Substantia nigra (tissue), 51 donors: ENCODE measurements at places on chromosomes 7 and 10.

DNA sequence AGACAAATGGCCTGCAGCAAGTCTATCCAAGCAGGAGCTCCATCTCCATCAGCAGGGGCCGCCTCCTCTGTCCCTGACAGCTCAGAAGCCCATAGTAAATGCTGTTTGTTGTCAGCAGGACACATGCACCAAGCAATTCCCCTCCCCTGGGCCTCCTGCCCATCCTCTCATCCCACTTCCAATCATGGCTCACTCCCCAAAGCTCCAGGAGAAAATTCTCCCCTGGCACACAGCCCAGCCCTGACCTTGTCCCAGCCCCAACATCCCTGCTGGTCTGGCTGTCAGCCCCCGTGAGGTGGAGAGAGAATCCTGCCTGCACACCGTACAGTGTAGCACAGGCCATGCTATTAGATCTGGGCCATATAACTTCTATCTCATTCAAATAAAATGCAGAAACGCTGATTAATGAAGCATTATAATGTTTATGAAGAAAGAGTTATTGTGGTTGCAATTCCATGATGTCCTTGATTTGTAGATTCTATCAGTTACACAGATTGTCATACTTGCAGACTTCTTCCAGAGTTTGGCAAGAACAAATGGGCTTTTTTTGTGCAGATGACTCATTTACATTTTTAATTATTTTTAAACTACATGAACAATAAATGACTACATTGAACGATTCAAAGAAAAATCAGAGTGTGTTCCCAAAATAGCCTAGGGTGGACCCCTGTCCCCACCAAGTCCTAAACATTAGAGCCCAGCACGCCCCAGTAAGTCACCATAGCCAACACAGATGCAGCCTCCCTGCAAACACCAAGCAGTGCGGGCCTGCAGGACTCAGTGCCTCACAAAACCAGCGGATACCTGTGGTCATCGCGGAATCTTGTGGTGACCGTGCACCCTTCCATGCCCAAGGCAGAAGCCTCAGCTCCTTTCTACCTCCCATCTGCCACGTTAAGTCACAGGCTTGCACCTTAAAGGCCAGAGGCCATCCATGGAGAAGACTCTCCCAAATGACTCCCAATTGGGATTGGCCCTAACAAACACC, 70.1 kb downstream of the COBL start:
- DNase-seq: peak; percentile 38

DNA sequence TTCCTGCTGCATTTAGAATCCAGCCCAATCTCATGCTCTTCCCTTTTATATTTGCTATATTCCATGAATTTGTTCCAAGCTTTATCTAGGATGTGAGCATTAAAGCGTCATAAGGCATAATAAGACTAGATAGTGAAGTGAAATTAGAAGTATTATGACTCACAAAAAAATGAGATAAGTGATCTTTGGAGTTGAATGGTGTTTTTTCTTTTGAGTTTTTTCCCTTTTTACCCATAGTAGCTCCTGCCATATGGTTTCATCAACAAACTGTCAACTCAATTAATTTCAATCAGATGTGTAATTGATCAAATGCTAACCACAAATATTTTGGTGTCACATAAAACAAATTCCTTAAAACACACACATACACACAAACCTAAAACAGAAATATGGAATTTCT, 17.0 kb downstream of the KLHDC10 start:
- DNase-seq: no peak

DNA sequence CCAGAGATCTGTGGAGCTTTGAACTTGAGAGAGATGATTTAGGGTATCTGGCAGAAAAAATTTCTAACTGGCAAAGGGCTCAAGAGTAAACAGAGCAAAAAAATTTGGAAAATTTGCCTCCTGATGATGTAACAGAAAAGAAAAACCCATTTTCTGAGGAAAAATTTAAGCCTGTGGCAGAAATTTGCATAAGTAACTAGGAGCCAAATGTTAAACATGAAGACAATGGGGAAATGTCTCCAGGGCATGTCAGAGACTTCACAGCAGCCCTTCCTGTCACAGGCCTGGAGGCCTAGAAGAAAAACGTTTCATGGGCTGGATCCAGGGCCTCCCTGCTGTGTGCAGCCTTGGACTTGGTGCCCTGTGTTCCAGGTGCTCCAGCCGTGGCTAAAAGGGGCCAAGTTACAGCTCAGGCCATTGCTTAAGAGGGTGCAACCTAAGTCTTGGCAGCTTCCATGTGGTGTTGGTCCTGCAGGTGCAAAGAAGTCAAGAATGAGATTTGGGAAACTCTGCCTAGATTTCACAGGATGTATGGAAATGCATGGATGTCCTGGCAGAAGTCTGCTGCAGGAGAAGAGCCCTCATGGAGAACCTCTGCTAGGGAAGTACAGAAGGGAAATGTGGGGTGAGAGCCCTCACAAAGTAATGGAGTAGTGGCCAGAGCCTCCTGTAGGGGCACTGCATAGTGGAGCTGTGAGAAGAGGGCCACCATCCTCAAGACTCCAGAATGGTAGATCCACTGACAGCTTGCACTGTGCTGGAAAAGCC, 8.1 kb downstream of the SEMA3D start:
- no peak for DNase-seq

GRCh38 chr7:76354981-76355730, 3.6 kb downstream of the YWHAG start:
- peak; percentile 7 for DNase-seq

GRCh38 chr10:119323085-119324016, 116.0 kb downstream of the GRK5 start:
- no peak for DNase-seq

- DNase-seq: no peak
These were observed 9.5 kb downstream of the GPR146 start for GRCh38 chr7:1053816-1054370.

DNA sequence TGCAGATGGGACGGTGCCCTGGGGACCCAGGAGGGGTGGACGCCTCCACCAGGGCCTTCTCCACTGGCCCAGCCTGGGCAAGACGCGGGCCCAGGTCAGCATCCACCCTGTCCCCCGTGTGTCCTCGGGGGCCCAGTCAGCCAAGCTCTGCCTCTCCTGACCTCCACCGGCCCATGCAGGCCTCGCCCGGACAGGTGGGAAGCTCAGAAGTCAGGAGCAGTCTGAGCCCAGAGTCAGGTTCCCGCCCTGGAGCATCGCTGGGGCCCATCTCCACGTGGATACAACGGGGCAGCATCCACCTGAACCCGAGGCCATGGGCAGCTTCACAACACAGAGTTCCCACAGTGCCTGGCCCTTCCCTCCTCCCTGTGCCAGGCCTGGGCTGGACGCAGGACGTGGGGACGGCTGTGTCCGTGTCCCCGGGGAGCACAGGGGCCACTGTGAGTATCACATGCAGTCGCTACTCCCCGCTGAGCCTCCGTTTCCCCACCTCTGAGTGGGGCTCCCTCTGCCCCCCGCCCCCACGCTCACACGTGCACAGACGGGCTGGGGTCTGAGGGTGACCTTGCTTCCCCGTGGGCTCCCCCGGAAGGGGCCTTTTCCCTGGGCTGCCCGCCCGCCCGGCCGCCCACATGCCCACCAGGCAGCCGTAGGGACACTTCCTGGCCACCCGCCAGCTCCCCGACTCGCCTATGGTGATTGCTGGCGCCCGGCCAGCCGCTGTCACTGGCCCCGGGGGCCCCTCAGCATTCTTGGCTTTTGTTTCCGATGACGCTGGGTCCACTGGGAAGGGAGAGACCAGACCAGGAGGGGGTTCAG, 64.3 kb downstream of the PDGFA start:
- DNase-seq: no peak

- no peak for DNase-seq
These were observed 4.6 kb upstream of the RADIL start for GRCh38 chr7:4888161-4888560.

DNA sequence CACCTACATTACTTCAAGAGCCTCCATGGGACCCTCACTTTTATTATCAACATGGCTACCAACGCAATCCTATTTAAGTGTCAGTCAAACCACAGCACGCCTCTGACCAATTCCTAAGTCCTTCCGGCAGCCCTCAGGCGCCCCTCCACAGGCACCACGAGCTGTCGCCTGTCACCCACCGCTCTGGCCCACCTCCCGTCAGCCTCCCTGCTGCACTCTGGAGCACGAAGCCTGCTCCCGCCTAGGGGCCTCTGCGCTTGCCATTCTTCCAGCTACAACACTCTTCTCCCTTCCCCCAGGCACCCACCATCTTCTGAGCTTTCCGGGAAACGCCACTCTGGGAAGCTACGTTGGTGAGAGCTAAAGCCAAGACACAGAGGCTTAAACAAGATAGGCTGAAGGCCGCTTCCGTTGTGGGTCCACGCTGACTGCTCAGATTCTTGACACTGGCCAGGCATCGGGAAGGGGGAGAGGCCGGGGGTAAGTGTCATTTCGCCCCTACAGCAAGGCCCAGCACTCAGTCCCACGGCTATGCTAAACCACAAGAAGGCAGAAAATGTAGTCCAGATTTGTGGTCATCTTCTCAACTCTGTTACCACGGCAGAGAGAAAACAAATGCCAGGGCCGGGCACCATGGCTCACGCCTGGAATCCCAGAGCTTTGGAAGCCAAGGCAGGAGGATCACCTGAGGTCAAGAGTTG, 56.7 kb downstream of the GNA12 start:
- DNase-seq: no peak

GRCh38 chr7:123666492-123666891, 10.8 kb downstream of the LMOD2 start:
- DNase-seq: no peak

- DNase-seq: no peak
These were observed 19.2 kb upstream of the GPR146 start for GRCh38 chr7:1024876-1025742.

DNA sequence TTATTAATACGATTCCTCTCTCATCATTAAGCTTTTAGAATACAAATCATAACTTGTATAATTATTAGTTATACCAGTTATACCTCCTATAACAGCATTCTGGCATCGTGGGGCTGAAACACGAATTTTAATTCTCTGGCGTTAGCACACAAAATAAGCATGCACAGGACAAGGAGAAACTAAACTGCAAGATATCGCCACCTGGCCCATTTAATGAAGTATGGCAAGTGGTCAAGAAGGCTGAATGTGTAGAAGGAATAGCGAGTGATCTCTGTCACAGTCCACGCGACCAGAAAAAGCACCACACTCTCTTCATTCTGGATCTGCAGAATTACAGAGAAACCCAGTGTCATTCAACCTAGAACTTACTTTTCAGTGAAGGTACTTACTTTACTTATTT, 18.1 kb downstream of the HACD1 start:
- DNase-seq: no peak

DNA sequence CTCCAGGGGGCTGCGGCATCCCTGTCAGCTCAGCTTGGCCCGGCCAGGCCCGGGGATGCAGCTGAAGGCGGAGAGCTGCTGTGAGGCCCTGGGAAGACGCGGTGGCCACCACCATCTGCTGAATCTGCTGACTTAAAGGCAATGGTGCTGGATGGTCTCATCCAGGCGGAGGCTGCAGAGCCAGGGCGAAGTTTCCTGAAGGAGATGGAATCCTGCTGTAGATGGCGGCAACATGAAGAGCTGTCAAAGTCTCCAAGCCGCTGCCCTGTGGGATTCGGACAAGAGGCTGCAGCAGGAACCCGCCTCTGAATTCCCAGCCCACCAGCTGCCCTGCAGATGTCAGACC, 200.1 kb downstream of the PTPRN2 start:
- no peak for DNase-seq

DNA sequence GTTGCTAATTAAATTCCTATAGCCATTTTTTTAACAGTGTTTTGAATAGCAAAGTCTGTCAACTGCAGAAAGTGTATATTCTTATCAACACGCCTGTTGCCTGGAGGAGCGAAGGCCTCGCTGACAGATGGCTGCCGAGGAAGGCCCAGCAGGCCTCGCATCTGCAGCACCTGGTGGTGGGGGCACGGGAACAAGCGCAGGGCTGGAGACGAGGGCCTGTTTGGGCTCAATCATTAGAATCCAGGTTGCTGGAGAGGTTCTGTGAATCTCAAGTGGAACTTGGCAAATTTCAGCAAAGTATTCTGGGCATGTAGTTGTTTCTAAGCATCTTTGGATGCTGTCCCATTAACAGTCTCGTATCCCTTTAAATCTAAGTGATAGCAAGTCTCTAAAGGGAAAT, 66.1 kb upstream of the FAM204A start:
- no peak for DNase-seq

DNA sequence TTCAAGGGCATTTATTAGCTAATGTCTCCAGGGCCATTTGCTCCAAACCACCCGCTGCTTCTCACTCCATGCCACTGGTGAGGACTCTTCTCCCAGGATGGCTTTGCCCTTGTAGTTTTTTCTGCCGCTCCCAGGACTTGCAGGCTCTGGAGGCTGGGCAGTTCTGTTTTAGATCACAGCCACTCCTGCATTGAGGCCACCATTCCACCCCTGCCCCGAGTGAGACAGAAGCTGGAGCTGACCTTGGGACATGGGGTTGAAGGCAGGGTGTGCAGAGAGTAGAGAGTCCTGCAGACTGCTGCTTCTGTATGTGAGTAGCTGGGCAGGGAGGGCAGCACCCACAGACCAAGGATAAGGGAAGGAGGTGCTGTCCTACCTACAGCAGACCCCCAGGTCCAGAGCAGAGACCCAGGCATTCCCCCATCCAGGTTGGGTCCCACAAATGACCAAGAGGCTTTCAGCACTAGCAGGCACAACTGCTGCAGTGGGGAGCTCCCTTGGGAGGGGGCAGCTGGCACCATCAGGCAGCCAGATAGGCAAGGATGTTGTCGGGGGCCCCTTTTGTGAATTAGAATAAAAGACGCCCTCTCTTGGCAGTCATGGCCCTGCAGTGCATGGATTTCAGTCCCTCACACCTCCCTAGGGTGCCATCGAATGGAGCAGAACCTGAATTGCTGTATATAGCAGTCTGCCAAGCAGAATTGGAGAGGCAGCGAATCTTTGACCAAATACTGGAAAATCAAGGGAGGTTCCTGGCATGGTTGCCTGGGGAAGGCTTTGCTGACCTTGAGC, 22.7 kb upstream of the ADCYAP1R1 start:
- no peak for DNase-seq

GRCh38 chr7:64687249-64687648, 21.3 kb downstream of the ZNF107 start:
- DNase-seq: no peak

GRCh38 chr10:131433568-131433967, 122.0 kb upstream of the TCERG1L start:
- DNase-seq: no peak

GRCh38 chr7:116540743-116541142, 15.9 kb downstream of the CAV1 start:
- DNase-seq: no peak

DNA sequence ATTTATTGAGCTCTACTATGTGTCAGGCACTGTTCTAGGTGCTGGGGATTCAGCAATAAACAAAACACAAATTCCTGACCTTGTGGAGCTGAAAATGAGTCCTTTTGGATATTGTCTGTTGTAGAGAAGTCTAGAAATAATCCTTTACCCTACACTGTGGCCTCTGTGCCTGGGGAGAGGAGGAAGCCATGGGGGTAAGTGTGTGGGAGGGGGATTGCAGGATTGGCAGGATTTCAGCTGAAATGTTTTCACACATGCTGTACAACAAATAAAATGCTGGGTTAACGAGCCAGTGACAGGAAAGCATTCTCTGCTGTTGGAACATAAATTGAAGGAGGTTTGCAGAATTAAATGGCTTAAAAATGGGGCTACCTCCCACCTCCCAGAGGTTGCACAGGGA, 189.4 kb downstream of the FANK1 start:
- DNase-seq: no peak

- no peak for DNase-seq
These were observed 95.1 kb downstream of the MPP7 start for GRCh38 chr10:28207799-28208198.

- DNase-seq: no peak
These were observed 701 bp upstream of the CUL1 start for GRCh38 chr7:148698007-148698396.

- no peak for DNase-seq
These were observed 275.1 kb upstream of the KLF14 start for GRCh38 chr7:131008840-131009711.

- DNase-seq: no peak
These were observed 129.9 kb downstream of the TRRAP start for GRCh38 chr7:99008181-99008631.
